Transverse colon (tissue), 4 donors: ENCODE measurements at places on chromosomes 2 and 18. TPM values are rescaled to one million over a fixed set of nuclear protein-coding genes. Genes with fewer than 3 reads are reported as not detected.

- H3K27ac ChIP-seq: peak overlapping the region; percentile 37
- no peaks in the 10 kb centered on the region for H3K36me3 ChIP-seq
- H3K4me3 ChIP-seq: no peak overlapping the region
- no peaks in the 10 kb centered on the region for H3K4me1 ChIP-seq
- DNase-seq: peak; percentile 45
These were observed 183.1 kb upstream of the ARL4C start for GRCh38 chr2:234679741-234680687.

- H3K4me3 ChIP-seq: no peak overlapping the region
- no peak for DNase-seq
- no peak overlapping the region for H3K27ac ChIP-seq
- H3K27me3 ChIP-seq: no peaks in the 10 kb centered on the region
- no peaks in the 10 kb centered on the region for H3K4me1 ChIP-seq
These were observed 257.0 kb downstream of the CLIP4 start for GRCh38 chr2:29372185-29372584.

ZAP70 gene
- 2.6 TPM for total RNA-seq

FBXO41 gene
- total RNA-seq: 10.0 TPM

CIDEA gene
- total RNA-seq: 0.68 TPM

GRCh38 chr2:25091265-25091664 is 49.4 kb downstream of the EFR3B start:
- H3K27me3 ChIP-seq: no peaks in the 10 kb centered on the region
- no peak overlapping the region for H3K27ac ChIP-seq
- H3K4me3 ChIP-seq: no peak overlapping the region
- no peaks in the 10 kb centered on the region for H3K4me1 ChIP-seq
- no peak for DNase-seq

SPATA3 gene
- total RNA-seq: not detected

DNA sequence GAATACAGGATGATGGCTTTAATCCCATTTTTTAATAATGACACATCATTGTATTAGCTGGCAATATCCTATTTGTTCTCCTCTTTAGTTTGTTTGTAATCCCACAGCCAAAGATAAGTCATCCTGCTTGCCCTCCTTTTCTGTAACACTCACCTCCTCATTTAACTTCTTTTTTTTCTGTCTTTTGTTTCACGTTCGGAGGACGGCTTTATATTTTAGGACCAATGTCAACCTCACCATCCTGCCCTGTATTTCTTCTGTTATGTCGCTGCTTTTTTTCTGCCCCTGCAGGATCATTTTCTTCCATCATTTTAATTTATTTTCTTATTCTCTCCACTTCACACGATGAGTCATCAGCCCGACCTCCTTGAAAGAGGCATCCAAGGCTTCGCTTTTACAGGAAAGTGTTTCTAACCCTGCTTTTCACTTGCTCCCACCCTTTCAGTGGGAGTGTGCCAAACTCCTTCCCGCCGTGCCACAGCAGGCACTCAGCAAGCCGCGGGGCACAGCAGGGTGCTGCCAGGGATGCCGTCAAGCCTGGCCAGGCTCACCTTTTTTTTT is 11.4 kb downstream of the RAB31 start:
- peaks cover 9% of the 10 kb centered on the region for H3K4me1 ChIP-seq
- H3K27ac ChIP-seq: peak overlapping the region; percentile 61
- DNase-seq: no peak
- no peaks in the 10 kb centered on the region for H3K27me3 ChIP-seq
- H3K36me3 ChIP-seq: no peaks in the 10 kb centered on the region

- H3K36me3 ChIP-seq: no peaks in the 10 kb centered on the region
- no peaks in the 10 kb centered on the region for H3K27me3 ChIP-seq
- peaks cover 7% of the 10 kb centered on the region for H3K4me1 ChIP-seq
- DNase-seq: no peak
- no peak overlapping the region for H3K27ac ChIP-seq
- H3K4me3 ChIP-seq: no peak overlapping the region
These were observed 88.3 kb upstream of the LRATD1 start for GRCh38 chr2:14544247-14544646.

AFG3L2 gene
- 95.0 TPM for total RNA-seq

SERPINB10 gene
- not detected for total RNA-seq

HOXD1 gene
- total RNA-seq: 4.9 TPM

AKAIN1 gene
- not detected for total RNA-seq

DNA sequence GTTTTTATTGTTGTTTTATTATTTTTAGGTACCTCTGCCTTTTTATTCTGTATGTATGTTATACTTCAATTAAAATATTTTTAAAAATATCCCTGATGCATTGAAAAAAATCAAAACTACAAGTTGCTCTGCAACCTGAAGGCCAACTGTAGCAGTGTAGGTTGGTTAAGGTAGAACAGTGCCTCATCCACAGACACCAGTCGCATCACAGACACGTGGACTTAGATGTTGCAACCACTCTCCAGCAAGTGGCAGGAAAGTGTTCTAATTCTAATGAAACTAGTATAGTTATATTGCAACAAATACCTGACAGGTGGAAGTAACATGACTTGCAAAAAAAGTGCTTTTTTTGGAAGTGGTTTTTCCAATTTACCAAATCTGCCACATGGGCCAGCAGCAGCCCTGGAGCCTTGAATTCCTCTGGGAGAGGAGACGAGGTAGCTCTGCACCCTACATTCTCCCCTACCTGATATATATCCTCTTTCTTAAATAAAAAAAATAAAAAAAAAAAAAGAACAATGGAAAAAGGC is 28.4 kb upstream of the SLC3A1 start:
- peaks cover 34% of the 10 kb centered on the region for H3K4me1 ChIP-seq
- no peak for DNase-seq
- no peak overlapping the region for H3K27ac ChIP-seq
- H3K36me3 ChIP-seq: no peaks in the 10 kb centered on the region
- no peaks in the 10 kb centered on the region for H3K27me3 ChIP-seq

CNNM3 gene
- 29.2 TPM for total RNA-seq

GRCh38 chr2:67312871-67313270 is 84.3 kb upstream of the ETAA1 start:
- no peaks in the 10 kb centered on the region for H3K4me1 ChIP-seq
- H3K27ac ChIP-seq: no peak overlapping the region
- no peak overlapping the region for H3K4me3 ChIP-seq
- no peaks in the 10 kb centered on the region for H3K27me3 ChIP-seq

DNA sequence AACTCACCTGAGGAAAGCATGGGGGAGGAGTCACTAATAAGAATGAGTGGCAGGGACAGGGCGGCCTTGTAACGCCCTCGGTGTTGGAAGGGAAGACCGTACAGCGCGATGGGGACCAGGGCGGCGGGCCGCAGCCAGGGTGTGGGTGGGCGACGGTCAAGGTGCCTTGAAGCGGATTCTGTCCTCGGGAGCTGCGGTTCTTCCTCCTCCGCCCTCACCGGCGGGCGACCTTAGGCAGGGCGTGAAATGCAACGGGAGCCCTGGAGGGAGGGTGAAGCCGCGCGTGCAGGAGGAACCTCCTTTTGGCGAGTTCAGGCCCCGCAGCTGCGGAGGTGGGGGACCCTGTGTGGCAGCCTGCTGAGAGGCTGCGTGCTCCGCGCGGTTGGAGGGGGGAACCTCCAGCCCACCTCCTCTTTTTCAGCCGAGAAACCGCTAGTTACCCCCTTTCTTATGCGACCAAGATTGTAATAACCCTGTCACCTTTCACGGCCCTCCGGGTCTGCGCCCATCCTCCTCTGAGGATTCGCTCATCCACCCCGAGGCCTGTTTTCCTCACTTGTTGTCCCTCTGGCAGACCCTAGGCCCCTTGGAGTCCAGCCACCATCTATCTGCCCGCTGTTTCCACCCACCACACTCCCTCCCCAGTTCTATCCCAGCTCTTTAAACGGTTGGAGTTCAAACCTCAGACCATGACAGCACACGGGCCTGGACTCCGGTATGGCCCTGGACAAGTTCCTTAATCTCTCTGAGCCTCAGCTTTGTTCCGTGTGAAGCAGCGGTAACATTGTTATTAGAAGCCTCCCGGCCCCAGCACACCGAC is 823 bp upstream of the RNU2-63P start:
- H3K4me1 ChIP-seq: no peaks in the 10 kb centered on the region
- no peaks in the 10 kb centered on the region for H3K27me3 ChIP-seq
- H3K27ac ChIP-seq: peak overlapping the region; percentile 85
- DNase-seq: peak; percentile 68

DNA sequence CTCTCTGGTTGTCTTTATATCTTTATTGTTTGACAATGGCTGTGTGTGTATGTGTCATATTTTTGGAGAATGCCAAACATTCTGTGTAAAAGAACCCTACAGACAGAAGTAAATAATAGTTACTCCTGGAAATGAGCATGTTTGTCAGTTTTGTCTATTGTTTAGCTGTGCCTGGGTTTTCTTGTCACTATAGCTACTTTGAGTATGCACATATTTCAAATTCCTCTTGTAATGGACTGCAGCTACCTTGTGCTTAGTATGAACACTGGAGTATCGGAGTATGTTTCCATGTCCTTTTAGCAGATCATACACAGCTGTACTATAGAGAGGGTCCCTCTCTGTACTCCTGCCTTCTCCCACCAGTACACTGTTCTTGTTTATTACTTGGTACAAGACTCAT is 58.0 kb upstream of the DOCK10 start:
- no peak overlapping the region for H3K4me3 ChIP-seq
- no peaks in the 10 kb centered on the region for H3K4me1 ChIP-seq
- no peaks in the 10 kb centered on the region for H3K36me3 ChIP-seq

SLC9A4 gene
- not detected for total RNA-seq

GRB14 gene
- total RNA-seq: 3.4 TPM

DNA sequence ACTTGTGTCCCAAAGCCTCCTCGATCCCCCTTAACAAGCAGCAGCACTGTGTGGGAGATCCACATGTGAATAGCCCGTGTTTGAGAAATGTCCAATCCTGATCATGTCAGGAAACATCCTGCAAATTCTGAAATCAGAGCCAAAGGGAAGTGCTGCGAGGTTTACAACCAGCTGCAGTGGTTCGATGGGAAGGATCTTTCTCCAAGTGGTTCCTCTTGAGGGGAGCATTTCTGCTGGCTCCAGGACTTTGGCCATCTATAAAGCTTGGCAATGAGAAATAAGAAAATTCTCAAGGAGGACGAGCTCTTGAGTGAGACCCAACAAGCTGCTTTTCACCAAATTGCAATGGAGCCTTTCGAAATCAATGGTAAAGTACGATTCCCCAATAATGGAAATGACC is at the start of gene MARCO:
MARCO (plus strand) TSS at position 164 of the 400 bp plus-strand sequence; CDS start at position 271, 107 bp downstream.
- H3K36me3 ChIP-seq: no peaks in the 10 kb centered on the region
- no peak within 1 kb of the TSS for H3K4me3 ChIP-seq
- no peaks in the 10 kb centered on the region for H3K27me3 ChIP-seq
- H3K27ac ChIP-seq: no peak within 1 kb of the TSS

CDH2 gene
- total RNA-seq: 1.1 TPM

DNA sequence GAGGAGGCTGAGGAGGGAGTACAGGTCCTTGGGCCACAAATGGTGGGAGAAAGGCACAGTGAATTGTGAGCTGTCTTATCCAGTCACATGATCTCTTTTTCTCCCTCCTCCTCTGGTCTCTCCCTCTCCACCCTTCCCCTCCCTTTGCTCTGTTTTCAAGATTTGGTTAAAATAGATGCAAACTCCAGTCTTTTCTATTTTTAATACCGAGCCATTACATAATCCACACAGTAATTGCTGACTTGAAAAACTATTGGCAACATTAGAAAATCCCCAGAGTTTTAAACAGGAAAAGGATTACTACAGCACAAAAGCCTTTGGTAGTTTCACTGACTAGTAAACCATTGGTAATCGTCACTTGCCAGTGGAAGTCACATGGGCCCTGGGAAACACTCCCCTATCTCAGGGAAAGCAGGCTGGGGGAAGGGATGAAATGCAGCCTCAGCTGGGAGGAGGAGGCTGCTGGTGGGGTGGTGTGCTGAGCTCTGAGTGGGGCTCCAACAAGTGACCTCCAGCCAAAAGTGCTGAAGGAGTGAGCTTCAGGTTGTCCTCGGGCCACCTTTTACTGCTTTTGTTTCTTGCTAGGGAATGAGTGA is 57.4 kb upstream of the PCBP1 start:
- H3K36me3 ChIP-seq: no peaks in the 10 kb centered on the region
- H3K27ac ChIP-seq: peak overlapping the region; percentile 68
- H3K4me1 ChIP-seq: peaks cover 20% of the 10 kb centered on the region
- peak; percentile 45 for DNase-seq

FZD7 gene
- total RNA-seq: 12.2 TPM

- DNase-seq: no peak
- no peak overlapping the region for H3K27ac ChIP-seq
- no peaks in the 10 kb centered on the region for H3K4me1 ChIP-seq
- no peaks in the 10 kb centered on the region for H3K27me3 ChIP-seq
- H3K4me3 ChIP-seq: no peak overlapping the region
These were observed 58.5 kb upstream of the NFATC1 start for GRCh38 chr18:79337184-79337583.

- H3K4me1 ChIP-seq: no peaks in the 10 kb centered on the region
- no peaks in the 10 kb centered on the region for H3K27me3 ChIP-seq
- H3K27ac ChIP-seq: no peak overlapping the region
- H3K36me3 ChIP-seq: no peaks in the 10 kb centered on the region
- DNase-seq: no peak
These were observed 28.3 kb downstream of the MYO7B start for GRCh38 chr2:127563458-127564428.

REG3A gene
- not detected for total RNA-seq

C2orf80 gene
- not detected for total RNA-seq
